ENCODE measurements at places on chromosomes 13 and 19.

- no peak for DNase-seq
These were observed 28.2 kb upstream of the SPACA7 start for GRCh38 chr13:112347986-112348385.

DNA sequence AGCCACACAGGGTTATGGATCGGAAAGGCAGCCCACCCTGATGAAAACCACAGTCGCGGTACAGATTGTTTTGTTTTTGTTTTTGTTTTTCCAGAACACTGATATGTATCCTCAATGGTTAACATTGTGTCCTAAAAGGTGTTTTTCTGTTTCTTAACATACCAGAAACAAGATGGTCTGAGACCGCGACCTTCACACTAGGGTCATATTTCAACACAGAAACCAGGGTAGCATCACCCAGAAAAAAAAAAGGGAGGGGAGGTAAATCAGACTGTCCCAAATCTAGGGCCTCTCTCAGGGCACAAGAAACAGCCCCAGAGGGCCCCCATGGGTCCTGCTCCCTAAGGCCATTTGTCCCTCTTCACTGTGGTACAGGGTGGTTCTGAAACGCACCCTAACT, 66.5 kb downstream of the INSR start:
- DNase-seq, result no peak

- DNase-seq, result no peak
These were observed 36.1 kb downstream of the CEP89 start for GRCh38 chr19:32935629-32936028.

GRCh38 chr13:31286930-31287329, 87.2 kb downstream of the B3GLCT start:
- no peak for DNase-seq

DNA sequence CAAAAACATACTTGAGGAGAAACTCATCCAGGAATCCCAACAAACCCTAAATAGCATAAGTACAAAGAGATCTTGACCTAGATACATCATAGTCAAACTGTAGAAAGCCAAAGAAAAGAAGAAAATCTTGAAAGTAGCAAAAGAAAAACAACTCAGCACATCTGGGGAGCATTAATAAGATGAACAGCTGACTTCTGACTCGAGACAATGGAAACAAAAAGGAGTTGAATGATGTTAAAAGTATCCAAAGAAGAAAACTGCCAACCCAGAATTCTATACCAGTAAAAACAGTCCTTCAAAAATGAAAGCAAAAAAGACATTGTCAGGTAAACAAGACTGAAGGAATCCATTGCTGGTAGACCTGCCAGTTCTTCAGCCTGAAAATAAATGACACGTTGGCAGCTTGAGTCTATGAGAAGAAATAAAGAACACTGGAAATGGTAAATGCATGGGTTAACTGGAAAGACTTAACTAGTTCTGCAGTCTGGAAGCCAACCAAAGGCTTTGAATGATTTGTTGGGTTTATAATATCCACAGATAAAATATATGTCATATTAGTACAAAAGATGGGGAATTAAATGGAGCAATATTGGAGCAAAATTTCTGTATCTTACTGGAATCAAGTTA, 46.8 kb downstream of the TSSK6 start:
- DNase-seq, result no peak

DNA sequence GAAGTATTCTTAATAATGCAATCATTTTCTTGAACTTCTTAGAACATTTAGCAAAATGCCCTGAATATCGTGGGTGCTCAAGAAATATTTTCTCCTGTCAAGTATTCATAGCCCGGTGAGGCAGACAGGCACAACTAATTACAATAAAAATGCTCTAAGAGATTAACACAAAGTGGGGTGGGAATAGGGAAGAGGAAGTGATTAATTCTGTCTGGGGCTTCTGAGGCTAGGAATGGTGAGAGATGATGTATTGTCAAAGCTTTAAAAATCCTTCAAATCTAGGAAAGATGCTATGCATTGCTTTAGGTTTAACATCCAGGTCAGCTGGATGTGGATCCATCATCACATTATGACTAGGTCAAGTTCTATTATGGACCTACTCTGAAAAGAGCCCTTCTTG, 66.9 kb upstream of the POSTN start:
- DNase-seq, result no peak

DNA sequence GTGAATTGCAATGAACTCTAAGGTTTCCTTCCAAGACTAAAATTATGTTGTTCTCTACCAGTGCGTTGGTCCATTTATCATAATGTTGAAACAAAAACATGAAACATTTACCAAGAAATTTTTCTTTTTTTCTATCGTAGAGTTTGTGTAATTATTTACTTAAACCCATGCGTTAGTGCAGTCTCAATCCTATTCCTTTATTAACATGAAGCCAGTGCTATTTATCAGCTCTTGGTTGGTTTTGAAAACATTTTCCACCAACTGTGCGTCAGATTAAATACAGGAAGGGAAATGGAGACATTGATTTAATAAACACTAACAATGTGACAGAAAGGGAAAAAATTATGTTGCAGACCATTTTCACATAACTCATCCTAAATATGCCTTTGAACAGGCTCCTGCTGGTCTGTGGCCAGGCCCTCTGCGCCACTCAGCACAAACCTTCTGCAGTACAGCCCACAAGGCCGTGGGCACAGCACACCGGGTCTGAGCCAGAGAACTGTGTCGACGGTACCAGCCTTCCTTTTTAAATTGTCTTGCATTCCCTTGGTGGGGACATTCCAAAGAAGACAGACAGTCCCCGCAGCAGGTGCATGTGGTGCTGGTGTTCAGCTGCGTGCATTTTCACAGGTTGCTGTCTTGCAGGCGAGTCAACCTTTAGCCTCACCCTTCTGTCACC, 135.8 kb downstream of the SHISA2 start:
- no peak for DNase-seq

GRCh38 chr13:30156270-30156669, 151.1 kb downstream of the KATNAL1 start:
- no peak for DNase-seq

DNA sequence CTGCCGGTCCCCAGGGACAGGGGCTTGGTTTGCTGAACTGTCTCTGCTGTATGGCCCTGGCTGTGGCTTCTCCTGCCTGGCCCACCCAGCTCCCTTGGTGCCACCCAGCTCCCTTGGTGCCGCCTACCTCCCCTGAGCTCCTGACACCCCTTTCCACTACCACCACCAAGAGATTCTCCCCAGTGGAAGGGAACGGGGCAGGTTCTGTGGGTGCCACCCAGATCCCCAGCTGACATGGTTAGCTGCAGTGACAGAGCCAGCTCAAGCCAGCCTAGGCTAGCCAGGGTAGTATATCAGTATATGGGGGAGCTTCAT, 28.5 kb upstream of the POP4 start:
- DNase-seq, result no peak

DNA sequence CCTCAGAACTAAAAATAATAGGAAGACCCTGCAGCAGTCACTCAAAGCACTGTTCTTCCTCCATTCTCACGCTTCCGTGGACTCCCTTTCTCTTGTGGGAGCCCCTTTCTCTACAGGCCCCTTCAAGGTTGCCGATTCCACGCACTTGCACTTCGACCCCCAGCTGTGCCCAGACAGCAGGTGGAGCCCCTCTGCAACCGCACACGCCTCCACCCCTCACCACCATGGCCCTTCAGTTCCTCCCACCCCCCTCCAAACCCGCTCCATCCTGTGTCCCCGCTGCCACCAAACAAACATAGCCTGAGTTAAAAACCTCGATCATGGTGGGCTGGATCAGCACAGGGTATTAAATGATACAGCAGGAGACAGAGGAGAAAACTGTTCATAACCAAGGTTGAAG, 102.6 kb downstream of the STK24 start:
- DNase-seq, result no peak

DNA sequence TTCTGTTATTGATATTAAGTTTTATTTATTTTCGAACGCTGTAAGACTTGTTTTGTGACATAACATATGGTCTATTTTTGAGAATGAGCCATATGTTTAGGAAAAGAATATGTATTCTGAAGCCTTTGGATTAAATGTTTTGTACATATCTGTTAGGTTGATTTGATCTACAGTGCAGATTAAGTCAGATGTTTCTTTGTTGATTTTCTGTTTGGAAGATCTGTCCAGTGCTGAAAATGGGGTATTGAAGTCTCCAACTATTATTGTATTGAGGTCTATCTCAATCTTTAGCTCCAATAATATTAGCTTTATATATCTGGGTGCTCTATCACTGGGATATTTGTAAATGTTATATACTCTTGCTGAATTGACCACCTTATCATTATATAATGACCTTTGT, 97.9 kb downstream of the MTUS2 start:
- no peak for DNase-seq

- no peak for DNase-seq
These were observed 225.9 kb downstream of the OLFM4 start for GRCh38 chr13:53254500-53254899.

DNA sequence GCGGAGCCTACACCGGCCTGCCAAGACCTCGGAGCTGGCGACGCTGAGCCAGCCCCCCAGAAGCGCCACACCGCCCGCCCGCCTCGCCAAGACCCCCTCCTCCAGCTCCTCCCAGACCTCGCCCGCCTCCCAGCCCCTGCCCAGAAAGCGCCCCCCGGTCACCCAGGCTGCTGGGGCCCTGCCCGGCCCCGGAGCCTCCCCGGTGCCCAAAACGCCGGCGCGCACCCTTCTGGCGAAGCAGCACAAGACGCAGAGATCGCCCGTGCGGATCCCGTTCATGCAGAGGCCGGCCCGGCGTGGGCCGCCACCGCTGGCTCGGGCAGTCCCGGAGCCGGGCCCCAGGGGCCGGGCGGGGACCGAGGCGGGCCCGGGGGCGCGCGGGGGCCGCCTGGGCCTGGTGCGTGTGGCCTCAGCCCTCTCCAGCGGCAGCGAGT, 10.2 kb downstream of the C19orf25 start:
- DNase-seq, result no peak

GRCh38 chr19:10107817-10108367, 1.7 kb downstream of the PPAN start:
- DNase-seq, result no peak

DNA sequence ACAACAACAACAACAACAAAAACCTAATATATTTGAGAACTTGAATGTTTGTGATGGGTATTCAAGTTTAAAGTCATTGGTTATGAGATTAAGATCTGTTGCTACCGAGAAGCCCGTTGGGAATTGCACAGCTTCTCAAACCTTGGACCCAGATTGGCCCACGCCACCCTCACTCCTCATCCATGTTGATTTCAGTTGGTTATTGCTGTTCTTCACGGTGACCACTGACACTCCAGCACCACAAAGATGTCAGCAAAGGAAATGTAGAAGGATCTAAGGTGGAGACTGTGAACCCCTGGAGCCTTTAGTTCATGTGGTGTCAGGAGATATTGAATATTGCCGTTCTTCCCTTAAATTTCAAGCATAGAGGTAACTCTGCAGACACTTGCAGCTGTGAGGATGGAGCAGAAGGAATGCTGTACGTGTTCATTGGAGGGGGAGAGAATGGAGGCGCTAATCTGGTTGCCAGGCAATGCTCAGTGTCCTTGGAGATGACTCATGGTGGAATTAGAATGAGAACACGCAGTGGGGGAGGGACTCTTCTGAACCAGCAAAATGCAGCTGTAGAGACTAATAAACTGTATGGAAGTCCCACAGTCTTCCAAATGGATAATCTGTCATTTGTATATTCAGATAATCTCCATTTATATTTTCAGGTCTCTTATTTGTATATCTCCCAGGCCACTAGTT, 20.8 kb upstream of the ZNF835 start:
- DNase-seq, result no peak

DNA sequence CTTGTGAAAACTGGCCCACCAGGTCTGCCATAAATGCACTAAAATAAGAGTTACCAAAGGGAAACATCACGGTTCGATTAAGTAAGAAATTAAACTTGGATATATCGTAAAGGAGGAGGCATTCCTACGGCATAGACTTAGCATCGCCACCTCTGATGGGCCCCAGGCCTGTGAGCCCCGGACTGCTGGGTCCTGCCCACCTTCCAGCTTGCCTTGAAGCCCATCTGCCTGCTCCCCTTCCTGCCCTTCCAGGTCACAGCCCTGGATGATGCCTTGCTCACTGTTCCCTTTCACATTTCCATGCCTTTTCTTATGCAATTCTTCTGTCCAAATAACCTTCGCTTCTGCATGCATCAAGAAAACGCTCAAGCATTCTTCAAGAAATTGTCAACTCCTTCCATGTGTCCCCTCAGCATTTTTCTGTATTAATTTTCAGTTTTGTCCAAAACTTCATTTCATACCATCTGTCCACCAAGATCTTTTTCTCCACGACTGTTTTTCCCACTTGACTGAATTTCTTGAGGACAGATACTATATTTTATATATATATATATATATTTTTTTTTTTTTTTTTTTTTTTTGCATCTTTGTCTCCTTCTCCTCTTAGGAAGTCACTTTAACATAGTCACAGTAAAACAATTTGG, 91.2 kb downstream of the DOCK9 start:
- DNase-seq, result no peak

GRCh38 chr13:73754727-73755292, 379.4 kb downstream of the KLF12 start:
- DNase-seq, result peak; percentile 33

DNA sequence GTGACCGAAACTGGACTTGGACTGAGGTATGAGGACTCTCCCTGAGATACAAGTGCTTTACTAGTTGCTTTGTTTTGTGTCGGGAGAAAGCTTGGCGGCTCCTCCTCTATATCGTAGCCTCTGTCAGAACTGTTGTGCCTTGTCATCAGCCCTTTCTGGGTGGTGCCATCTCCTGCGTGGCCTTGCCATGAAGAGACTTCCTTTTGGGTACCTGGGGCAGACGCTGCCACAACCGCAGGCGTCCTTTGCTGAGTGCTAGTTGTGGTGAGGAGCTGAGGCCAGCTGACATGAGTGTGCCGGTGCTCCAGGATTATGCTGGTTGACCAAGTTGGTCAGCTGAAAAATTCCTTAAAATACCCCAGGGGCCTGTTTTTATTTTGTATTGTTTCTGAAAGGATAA, 124.5 kb downstream of the AKAP11 start:
- no peak for DNase-seq

DNA sequence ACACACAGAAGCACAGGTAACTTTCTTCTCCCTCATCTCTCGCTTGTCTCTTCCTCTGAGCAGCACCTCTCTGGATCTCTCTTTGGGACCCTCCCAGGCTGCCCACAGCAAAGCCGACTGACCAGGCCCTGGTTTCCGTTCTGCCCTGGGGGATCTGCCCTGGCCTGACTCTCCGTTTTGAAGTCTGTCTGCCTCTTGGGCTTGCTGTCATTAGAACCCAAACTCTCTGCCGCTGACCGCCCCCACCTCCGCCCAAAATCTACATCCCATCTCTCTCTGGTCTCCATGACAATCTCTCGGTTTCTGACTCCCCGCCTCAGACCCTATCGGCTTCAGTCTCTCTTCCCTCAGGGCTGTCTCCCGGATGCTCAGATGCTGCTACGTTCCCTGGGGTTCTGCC, 6.9 kb downstream of the KCNC3 start:
- DNase-seq, result no peak

DNA sequence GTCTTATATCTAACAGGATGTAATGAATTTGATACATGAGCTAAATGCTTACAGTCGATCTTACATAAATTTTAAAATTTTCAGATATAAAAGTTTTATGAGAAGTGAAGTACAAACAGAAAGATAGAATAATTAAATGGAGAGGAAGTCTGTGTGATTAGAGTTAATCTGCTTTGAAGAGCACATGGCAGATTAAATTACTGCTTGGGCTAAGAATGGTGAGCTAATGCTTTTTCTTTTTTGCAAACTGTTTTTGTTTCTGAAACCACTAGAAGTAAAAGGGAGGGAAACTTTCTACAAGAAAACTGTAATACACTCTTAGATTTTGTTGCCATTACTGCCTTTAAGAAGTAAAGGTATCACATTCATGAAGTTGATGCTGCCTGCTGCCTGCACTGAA, 96.3 kb upstream of the SPRY2 start:
- DNase-seq, result no peak
